Aorta (tissue), 5 donors: ENCODE measurements at places on chromosomes 11 and 22.

- DNase-seq = no peak
These were observed 10.4 kb downstream of the AP1B1 start for GRCh38 chr22:29377979-29378378.

- no peak for DNase-seq
These were observed 6.3 kb upstream of the NDUFV1 start for GRCh38 chr11:67600324-67601029.

GRCh38 chr11:15923183-15923582 lies 433.2 kb downstream of the SOX6 start:
- no peak for DNase-seq

GRCh38 chr11:112298535-112298934 lies 37.9 kb upstream of the PLET1 start:
- DNase-seq = peak; percentile 55

DNA sequence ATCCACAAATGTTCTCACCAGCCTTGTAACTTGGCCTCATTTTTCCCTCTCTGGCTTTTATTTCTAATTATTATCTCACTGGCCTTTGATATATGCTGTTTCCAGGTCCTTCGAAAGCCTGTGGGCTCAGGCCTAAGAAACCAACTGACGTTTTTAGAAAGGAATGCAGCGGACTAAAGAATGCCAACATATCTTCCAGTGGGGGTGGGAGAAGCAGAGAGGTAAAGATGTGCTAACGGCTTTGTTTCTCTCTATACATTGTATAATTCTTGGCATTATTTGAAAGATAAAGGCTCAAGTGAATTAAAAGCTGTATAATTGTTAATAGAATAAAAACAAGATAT lies 28.2 kb downstream of the OR6Q1 start:
- DNase-seq = no peak

DNA sequence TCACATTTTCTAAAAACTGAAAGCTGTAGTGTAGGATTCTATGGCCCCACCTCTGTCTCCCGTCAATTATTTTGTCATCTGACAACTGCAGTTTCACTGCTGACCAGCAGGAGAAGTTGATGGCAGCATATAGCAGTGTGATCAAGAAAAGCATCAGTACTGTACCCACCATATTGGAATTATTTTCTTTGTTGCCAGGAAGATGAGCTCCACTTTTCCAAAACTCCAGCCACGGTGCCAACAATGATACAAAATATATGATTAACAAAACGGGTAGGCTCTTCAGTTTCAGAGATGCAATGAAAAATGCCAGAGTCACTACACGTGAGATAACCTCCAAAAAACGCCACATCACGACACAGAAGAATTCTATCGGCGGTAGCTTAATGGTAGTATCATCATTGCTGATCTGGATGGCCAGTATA lies 41.3 kb downstream of the XKR3 start:
- DNase-seq = no peak

- DNase-seq = no peak
These were observed 49.5 kb downstream of the LMO2 start for GRCh38 chr11:33842236-33842915.

- DNase-seq = no peak
These were observed 26.2 kb downstream of the MPPED1 start for GRCh38 chr22:43437871-43438475.

DNA sequence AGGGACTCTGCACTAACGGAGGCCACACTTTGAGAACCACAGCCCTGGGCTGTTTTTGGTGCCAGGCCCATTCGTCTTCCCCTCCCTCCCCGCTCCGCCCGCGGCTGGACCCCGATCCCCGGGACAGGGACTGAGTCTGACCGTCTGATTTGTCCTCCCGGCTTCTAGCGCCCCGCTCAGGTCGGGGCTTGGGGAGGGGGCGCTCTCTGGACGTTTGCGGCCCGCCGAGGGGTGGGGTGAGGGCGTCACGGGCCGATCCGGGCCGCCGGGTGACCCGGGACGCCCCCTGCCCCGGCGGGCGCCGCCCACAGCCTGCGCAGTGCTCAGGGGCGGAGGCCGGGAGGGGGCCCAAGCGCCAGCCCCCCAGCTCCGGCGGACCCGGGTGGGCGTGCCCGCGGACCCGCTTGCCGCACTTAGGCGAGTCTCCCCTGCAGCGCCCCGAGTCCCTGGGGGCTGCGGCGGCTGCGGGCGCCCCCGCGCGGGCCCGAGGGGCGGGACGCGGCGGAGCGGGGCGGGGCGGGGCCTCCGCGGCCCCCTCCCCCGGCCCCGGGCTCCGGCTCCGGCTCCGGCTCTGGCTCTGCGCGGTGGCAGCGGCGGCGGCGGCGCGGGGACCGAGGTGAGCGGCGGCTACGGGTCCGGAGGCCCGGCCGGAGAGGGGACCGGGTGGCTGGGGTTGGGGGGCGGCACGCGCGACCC lies 33.7 kb upstream of the PRR5 start:
- peak; percentile 75 for DNase-seq

DNA sequence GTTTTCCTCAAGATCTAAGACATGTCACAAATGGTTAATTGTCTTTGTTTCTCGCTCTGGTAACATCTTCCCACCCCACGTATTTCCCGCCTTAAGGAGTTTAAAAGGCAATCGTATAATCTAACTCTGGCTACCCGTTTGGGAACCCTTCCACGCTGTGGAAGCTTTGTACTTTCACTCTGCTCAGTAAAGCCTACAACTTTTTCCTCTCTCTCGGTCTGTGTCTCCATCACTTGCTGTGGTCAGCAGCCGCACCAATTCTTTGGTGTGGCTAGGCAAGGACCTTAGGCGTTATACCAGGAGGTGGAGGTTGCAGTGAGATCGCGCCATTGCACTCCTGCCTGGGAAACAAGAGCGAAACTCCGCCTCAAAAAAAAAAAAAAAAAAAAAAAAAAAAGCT lies 1430.1 kb downstream of the LRRC4C start:
- no peak for DNase-seq

DNA sequence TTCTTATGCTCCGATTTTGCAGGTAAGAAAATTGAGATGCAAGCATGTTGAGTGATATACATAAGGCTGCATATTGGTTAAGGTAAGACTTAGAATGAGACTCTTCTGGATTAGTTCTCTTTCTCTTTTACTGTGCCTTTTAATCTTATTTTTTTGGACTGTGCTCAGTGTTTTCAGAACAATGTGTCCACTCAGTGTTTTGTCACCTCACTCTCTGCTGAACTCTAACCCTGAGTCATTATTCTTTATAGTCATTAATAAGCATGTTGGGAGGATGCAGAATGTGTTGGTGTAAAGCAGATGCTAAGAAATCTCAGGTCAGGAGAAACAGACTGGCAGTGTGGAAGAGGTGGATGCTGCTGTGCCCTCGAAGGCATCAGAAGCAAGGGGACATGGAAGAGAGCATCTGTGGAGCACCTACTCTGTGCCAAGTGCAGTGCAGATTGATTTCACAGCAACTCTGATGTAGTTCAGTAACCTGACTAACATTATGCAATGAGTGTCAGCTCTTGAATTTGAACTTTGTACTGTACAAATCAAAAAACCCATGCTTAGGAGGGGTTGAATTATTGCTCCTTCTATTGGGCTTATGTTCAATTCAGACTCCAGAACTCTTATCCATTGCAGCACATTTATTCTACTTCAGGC lies 80.7 kb upstream of the LARGE1 start:
- DNase-seq = no peak

DNA sequence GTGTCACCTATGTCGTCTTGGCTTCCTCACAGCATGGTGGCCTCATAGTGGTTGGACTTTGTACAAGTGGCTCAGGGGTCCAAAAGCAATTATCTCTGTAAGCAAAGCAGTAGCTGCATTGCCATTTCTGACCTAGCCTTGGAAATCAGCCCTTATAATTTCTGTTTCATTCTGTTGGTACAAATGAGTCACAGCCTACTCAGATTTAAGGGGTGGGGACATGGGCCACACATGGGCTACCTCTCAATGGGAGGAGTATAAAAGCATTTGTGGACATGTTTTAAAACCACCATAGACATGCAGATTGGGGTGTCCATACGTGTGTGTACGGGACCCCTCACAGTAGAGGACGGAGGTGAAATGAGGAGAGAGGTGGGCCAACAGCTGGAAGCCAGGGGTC lies 41.6 kb downstream of the CHRDL2 start:
- DNase-seq = no peak

DNA sequence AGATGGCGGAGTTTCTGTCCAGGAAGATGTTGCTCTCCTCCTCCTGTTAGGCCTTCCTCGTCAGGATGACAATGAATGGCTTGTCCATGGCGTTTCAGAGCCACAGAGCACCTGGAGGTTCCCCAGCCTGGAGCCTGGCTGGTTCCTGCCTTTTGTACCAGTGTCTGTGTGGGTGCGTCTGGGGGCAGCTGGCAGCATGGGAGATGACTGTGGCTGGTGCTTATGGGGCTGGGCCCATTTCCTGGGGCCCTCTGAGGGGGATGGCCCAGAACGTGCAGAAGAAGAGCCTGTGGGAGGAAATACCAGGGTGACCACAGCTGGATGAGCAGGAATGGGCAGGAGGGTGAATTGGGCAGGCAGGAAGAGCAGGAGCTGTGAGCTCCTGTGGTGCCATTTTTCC lies 6.7 kb downstream of the SLC37A2 start:
- DNase-seq = no peak

GRCh38 chr11:95093548-95093947 lies 3.9 kb downstream of the ENDOD1 start:
- no peak for DNase-seq

DNA sequence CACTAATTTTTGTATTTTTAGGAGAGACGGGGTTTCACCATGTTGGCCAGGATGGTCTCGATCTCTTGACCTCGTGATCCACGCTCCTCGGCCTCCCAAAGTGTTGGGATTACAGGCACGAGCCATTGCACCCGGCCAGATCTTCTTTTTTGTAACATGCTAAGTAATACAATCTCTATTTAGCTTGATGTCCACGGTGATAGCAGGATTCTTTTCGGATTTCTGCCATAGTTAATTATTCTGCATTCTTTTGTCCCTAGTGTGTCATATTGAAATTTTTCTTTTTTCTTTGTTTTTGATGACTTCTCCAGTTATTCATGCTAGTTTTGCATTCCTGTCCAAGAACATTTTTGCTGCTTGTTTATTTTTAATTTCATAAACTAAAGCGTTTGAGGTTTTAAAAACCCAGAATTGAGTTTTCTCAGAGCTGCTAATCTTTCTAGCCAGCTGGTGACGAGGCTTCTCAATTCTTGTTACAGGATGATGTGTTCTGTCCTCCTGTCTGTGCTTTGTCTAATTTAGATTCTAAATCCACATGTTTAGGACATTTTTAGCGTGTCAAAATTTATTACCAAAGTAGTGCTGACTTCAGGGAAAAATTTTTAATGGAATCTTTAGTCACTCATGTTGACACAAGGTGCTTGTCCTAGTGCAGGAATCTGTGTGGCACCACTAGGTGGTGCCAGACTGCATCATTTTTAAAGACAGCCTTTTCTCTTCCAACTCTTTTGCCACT lies 21.8 kb downstream of the NF2 start:
- no peak for DNase-seq

DNA sequence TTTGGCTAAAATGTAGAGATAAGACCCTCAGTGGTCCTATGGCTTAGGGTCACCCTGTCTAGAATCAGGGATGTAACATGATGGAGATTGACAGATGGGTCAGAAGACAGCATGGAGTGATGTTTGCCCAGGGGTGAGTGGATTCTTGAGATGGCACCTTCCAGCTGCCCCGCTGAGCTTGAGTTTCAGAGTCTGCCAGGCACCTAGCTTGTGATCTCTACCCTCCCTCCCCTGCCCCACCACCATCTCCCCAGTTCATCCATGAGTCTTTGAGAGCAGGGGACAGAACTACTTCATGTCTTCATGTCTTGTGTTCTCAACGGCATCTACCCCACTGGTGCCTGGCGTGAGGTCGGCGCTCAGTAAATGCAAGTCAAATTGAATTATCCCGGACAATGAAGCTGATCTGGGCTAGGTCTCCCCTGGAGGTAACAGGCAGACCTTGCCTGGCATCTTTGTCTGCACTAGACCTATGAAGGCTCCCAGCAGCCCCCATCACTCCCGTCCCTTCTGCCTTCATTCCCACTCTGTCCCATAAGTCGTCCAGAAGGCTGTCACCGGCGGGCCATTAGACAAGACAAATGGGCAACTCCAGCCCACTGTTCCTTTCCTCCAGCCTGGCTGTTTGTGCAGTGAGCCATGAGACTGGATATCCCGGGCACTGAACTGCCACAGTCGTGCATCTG lies 239.2 kb upstream of the TBCEL start:
- DNase-seq = no peak

GRCh38 chr22:44363013-44363979 lies 50.5 kb upstream of the SHISAL1 start:
- DNase-seq = peak; percentile 96

- no peak for DNase-seq
These were observed 33.3 kb downstream of the MICAL2 start for GRCh38 chr11:12143461-12144258.

- no peak for DNase-seq
These were observed 1.1 kb upstream of the RASSF10 start for GRCh38 chr11:13008061-13008435.

GRCh38 chr22:48488611-48489511 lies 1338.8 kb downstream of the BRD1 start:
- no peak for DNase-seq

- DNase-seq = no peak
These were observed 67.2 kb upstream of the MTMR2 start for GRCh38 chr11:95991101-95991500.

- peak; percentile 54 for DNase-seq
These were observed 20.9 kb downstream of the ST14 start for GRCh38 chr11:130180491-130180890.

GRCh38 chr11:134412203-134413042 lies at the start of gene B3GAT1:
Gene B3GAT1 (minus strand): TSS chr11:134412242. CDS start chr11:134387659, 24,583 bp downstream.
- DNase-seq = no peak

DNA sequence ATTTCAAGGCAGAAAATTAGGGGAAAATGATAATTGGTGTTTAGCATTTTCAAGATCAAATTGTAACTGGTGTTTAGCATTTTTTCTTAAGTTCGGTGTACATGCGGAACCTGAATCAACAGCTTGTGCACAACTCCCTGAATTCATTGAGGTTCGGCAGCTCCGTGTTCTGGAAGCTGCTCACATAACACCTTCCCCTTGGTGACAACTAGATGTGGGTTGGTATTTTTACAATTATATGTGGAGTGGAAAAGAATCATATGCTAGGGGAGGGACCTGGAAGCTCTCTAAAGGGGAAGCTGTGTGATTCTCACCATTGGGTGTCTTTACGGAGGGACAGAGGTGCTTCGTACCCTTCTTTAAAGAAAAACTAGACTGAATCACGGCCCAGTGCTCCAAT lies 199.0 kb upstream of the MTNR1B start:
- no peak for DNase-seq

DNA sequence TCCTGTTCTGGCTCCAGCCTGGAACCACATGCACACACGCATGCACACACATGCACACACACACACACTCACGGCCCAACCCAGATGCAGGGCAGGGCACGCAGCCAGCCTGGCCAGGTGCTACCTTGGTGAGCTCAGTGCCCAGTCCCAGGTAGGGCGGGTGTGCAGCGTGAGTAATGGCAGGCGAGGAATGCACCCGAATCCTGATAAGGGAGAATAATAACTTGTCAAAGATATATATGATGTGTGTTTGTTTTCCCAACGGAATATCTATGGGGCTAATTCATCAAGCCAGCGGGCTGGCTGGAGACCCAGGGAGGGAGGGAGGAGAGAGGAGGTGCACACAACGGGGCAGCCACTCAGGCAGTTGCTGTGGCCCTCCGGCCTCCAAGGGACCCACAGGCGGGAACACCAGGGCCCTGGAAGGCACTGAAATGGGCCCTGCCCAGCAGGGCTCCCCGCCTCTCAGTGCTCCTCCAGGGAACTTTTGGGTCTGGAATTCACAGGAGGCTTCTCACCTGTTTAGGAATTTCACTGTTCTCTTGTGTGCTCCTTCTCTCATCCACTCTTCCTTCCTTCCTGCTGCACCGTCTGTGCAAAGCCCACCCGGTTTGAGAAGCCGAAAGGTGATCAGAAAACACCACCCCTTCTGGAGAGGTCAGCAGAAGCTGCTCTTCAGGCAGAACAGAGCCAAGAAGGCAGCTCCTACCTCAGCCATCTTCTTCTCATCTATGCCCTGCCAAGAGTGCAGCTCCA lies 79.0 kb downstream of the BUD13 start:
- DNase-seq = peak; percentile 50
